A549 treated with dexamethasone at 1 μM for 4 hours (cell line): ENCODE measurements at places on chromosomes 12 and 14. TPM values are rescaled to one million over a fixed set of nuclear protein-coding genes. Genes with fewer than 3 reads are reported as not detected.

MAP1LC3B2 gene
- 0.81 to 1.3 TPM (median 1.1 TPM) in 5 replicates for total RNA-seq

TMEM253 gene
- total RNA-seq: 0.90 to 1.1 TPM (median 0.96 TPM) in 5 replicates

IL22 gene
- not detected in 5 replicates for total RNA-seq

SVOP gene
- not detected in 5 replicates for total RNA-seq

TXNDC16 gene
- total RNA-seq: 0.78 to 1.5 TPM (median 1.4 TPM) in 5 replicates

ZNF385A gene
- total RNA-seq: 12.3 to 23.4 TPM (median 22.5 TPM) in 5 replicates

VRTN gene
- 0.08 TPM in 1 of 5 replicates, not detected in the others for total RNA-seq

FGD6 gene
- total RNA-seq: 8.8 to 17.6 TPM (median 14.3 TPM) in 5 replicates

LMO3 gene
- not detected in 5 replicates for total RNA-seq

ALX1 gene
- 3.9 to 5.6 TPM (median 4.4 TPM) in 5 replicates for total RNA-seq

BATF gene
- total RNA-seq: not detected in 5 replicates

PIWIL1 gene
- not detected in 5 replicates for total RNA-seq

HELB gene
- 0.83 to 1.7 TPM (median 1.4 TPM) in 5 replicates for total RNA-seq

CLEC2A gene
- not detected in 5 replicates for total RNA-seq

GPR137C gene
- 0.06 to 0.08 TPM (median 0.07 TPM) in 5 replicates for total RNA-seq

CLEC1A gene
- not detected in 5 replicates for total RNA-seq

ACSS3 gene
- total RNA-seq: not detected in 5 replicates

OR4E1 gene
- total RNA-seq: not detected in 5 replicates

ASIC1 gene
- 4.2 to 6.0 TPM (median 5.9 TPM) in 5 replicates for total RNA-seq

ERP29 gene
- 131 to 145 TPM (median 134 TPM) in 5 replicates for total RNA-seq

RNASE1 gene
- 0.15 to 0.45 TPM (median 0.30 TPM) in 5 replicates for total RNA-seq

OLR1 gene
- 0.61 to 1.4 TPM (median 0.82 TPM) in 5 replicates for total RNA-seq

TUBA1C gene
- total RNA-seq: 1,458 to 1,816 TPM (median 1,593 TPM) in 5 replicates

RNASE4 gene
- total RNA-seq: 5.4 to 9.5 TPM (median 8.4 TPM) in 5 replicates

SLC39A5 gene
- total RNA-seq: 0.09 TPM in 1 of 5 replicates, not detected in the others

EPYC gene
- total RNA-seq: not detected in 5 replicates

HSPA2 gene
- 30.7 to 39.9 TPM (median 35.5 TPM) in 5 replicates for total RNA-seq

CELA1 gene
- not detected in 5 replicates for total RNA-seq
